ENCODE measurements at places on chromosomes 4 and X. TPM values are rescaled to one million over a fixed set of nuclear protein-coding genes. Genes with fewer than 3 reads are reported as not detected.

The TMPRSS11E gene
- not detected for total RNA-seq

DNA sequence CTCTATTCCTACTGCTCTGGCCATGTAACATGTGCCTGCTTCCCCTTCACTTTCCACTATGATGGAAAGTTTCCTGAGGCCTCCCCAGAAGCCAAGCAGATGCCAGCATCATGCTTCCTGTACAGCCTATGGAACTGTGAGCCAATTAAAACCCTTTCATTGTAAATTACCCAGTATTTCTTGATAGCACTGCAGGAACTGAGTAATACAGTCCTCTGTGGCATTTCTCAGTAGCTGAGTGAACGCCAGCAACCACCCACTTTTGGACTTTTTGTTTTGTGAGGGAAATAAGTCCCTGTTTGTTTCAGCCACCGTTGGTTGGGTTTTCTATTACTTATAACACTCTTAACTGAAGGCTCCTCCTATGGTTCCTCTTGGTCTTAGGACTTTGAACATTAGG lies 104.1 kb downstream of the C4orf51 start:
- no peaks in the 10 kb centered on the region for H3K4me1 ChIP-seq
- DNase-seq = no peak
- H3K27me3 ChIP-seq = no peaks in the 10 kb centered on the region
- no peak overlapping the region for H3K27ac ChIP-seq

DNA sequence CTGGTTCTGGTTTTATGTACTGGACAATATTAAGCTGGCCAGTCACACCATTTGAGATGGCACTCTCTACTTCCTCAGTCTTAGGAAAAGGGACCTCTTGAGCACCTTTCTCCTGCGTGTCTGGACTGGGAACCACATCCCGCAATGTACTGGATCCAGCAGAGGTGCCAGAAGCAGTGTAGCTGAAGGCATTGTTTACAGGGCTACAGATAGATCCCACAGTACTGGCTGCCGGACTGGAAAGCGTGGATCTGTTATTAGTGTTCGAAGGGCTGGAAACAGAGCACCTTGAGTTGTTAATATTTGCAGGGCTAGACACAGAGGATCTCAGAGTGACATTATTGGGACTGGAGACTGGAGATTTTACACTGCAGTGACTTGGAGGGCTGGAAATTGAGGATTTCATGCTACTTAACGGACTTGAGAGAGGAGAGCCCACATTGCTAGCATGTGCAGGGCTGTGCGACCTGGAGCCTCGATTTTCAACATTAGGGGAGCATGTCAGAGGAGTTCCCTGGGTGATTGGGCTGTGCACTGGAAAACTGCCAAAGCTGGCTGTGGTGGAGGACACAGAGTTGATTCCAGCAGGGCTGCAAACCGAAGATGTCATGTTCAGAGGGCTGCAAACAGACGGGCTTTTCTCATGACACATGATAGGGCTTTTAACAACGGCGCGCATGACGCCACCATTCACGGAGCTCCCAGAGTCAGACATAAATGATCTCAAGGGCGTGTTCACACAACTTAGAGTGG lies 6.4 kb downstream of the NR3C2 start:
- H3K4me1 ChIP-seq = no peaks in the 10 kb centered on the region
- DNase-seq = no peak
- H3K4me3 ChIP-seq = no peak overlapping the region
- no peaks in the 10 kb centered on the region for H3K36me3 ChIP-seq

GRCh38 chr4:152039691-152040090 lies 278.9 kb upstream of the GATB start:
- no peak overlapping the region for H3K27ac ChIP-seq
- H3K4me3 ChIP-seq = no peak overlapping the region
- no peak for DNase-seq
- H3K36me3 ChIP-seq = no peaks in the 10 kb centered on the region
- H3K27me3 ChIP-seq = no peaks in the 10 kb centered on the region

- no peak overlapping the region for H3K4me3 ChIP-seq
- peaks cover 7% of the 10 kb centered on the region for H3K27me3 ChIP-seq
- DNase-seq = no peak
- no peaks in the 10 kb centered on the region for H3K36me3 ChIP-seq
These were observed 5.9 kb downstream of the COL25A1 start for GRCh38 chr4:109296527-109296926.

DNA sequence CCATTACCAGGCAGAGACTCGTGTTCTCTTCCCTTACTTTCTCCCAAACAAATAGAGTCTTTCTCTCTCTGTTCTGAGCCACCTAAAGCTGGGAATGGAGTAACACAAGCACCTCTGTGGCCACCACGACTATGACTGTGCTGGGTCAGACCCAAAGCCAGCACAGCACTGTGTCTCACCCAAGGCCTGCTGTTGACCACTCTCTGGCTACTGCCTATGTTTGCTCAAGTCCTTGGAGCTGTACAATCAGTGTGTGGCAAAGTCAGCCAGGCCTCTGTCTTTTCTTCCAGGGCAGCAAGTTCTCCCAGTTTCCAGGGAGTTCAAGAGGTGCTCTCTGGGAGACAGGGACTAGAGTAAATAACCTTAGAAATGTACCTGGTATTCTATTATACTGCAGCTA lies 239.4 kb downstream of the FAM47A start:
- DNase-seq = no peak
- no peak overlapping the region for H3K4me3 ChIP-seq
- no peaks in the 10 kb centered on the region for H3K4me1 ChIP-seq
- H3K27ac ChIP-seq = no peak overlapping the region
- H3K27me3 ChIP-seq = no peaks in the 10 kb centered on the region

DNA sequence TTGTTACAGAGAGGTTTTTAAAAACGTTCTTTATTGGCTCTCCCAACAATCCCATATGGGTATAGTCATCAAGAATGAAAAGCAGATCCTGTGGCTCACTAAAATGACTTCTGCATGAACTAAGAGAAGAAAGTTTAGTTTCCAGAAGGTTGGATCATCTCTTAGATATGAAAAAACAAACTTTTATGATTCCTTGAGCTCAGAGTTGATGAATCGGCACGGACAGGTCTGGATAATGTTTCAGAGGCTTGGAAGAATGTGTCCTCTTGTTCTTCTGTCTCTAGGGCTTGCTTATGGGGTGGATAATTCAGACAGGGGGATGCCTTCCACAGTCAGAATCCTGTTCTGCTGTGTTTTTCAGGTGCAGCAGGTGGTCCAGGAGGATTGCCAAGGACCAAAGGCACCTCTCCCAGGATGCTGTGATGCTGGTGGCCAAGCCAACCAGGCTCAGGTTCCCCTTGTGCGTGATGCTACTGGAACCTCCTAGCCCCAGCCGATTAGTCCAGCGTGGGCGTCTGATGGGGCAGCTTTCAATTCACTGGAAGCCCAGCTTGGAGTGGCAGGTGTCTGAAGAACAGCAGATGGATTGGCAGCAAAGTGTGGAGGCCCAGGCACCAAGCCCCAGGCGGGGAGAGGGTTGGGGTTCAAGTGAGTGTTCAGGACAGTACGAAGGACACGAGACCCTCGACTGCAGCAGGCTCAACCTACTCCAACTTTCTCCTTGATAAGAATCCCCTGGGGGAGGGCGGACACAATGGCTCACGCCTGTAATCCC lies 30.3 kb downstream of the CCKAR start:
- H3K27ac ChIP-seq = no peak overlapping the region
- no peaks in the 10 kb centered on the region for H3K27me3 ChIP-seq
- no peak overlapping the region for H3K4me3 ChIP-seq

DNA sequence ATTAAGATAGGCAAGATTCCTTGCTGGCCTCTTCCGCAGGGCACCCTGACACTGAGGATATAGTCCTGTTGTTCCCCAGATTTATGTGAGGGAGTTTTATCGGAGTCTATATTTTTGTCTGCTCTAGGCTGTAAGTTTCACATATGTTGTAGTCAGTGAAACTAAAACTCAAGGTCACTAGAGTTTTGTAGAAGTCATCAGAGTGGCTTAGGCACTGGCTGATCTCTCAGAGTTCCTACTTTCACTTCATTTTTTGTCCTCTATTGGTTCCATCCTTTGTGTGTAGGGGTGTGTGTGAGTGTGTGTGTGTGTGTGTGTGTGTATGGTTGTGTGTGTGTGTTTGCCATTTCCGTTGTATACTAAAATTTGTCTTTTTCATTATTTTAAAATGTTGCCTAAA lies 577.5 kb downstream of the IQCM start:
- H3K27me3 ChIP-seq = no peaks in the 10 kb centered on the region
- no peak for DNase-seq
- no peaks in the 10 kb centered on the region for H3K4me1 ChIP-seq
- no peaks in the 10 kb centered on the region for H3K36me3 ChIP-seq
- H3K27ac ChIP-seq = no peak overlapping the region

The SPANXB1 gene
- not detected for total RNA-seq

DNA sequence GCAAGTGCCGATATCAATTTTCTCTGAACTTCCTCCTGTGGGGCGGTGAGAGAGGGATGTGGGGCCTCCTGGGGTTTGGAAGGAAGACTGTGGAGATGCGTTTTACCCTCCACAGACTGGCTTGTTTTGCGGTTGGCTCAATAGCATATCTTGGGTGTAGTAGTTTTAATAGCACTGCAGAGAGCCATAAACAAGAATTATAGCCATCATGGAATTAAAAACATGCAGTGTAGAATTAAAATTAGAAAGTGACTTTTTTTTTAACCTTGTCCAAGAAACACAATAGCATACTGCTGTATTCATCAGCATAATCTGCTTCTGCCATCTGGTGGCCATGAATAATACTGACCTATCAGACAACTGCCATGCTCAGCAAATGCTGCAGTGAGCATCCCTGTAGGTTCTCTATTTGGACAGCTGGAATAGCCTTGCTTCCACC lies 47.3 kb upstream of the SCML1 start:
- H3K27ac ChIP-seq = no peak overlapping the region
- H3K27me3 ChIP-seq = peaks cover 13% of the 10 kb centered on the region
- DNase-seq = peak; percentile 95
- H3K4me1 ChIP-seq = peaks cover 2% of the 10 kb centered on the region
- H3K36me3 ChIP-seq = no peaks in the 10 kb centered on the region
- H3K4me3 ChIP-seq = no peak overlapping the region

The SH3RF1 gene
- total RNA-seq = 17.1 TPM

GRCh38 chr4:74108457-74109115 lies 9.6 kb upstream of the CXCL2 start:
- peaks cover 6% of the 10 kb centered on the region for H3K4me1 ChIP-seq
- no peak for DNase-seq
- H3K4me3 ChIP-seq = no peak overlapping the region
- H3K27ac ChIP-seq = no peak overlapping the region
- H3K36me3 ChIP-seq = no peaks in the 10 kb centered on the region

DNA sequence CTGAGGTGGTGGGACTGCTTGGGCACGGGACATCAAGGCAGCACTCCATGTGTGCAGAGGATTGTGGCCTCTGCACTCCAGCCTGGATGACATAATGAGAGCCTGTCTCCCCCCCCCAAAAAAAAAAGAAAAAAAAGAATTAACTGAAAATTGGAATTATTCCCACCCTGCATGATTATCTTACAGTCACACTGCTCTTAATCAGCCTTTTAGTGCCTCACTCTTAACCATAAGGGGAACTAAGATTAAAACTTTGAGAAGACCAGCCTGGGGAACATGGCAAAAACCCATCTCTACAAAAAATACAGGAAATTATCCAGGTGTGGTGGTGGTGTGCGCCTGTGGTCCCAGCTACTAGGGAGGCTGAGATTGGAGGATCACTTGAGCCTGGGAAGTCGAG lies 94.6 kb downstream of the UBE2K start:
- H3K4me1 ChIP-seq = no peaks in the 10 kb centered on the region
- H3K27ac ChIP-seq = no peak overlapping the region
- H3K36me3 ChIP-seq = no peaks in the 10 kb centered on the region
- no peaks in the 10 kb centered on the region for H3K27me3 ChIP-seq
- no peak overlapping the region for H3K4me3 ChIP-seq
- no peak for DNase-seq

The CFAP99 gene
- total RNA-seq = 0.20 TPM

DNA sequence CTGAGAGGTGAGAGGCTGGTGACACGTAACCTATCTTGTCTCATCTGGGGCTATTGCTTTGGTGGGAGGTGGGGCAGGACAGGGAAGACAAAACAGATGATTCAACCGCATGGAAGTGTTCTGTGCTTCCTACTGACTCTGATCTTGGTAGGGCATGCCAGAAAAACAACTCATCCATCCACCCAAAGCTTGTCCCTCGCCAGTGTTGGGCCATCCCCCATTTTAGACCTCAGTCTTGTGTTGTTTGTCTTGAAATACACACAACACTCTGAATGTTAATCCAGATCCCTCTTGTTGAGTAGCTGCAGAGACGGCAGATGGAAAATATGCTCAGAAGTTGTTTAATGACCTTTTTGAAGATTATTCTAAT lies 377 bp downstream of the CHRNA9 start:
- H3K4me3 ChIP-seq = no peak overlapping the region
- H3K36me3 ChIP-seq = no peaks in the 10 kb centered on the region

GRCh38 chr4:137825505-137825904 lies 293.2 kb upstream of the PCDH18 start:
- no peaks in the 10 kb centered on the region for H3K4me1 ChIP-seq
- H3K4me3 ChIP-seq = no peak overlapping the region
- no peak overlapping the region for H3K27ac ChIP-seq
- no peak for DNase-seq

GRCh38 chrX:125620715-125621587 lies 301.3 kb downstream of the TEX13C start:
- H3K36me3 ChIP-seq = no peaks in the 10 kb centered on the region
- no peak overlapping the region for H3K4me3 ChIP-seq
- H3K27me3 ChIP-seq = no peaks in the 10 kb centered on the region

GRCh38 chr4:179748837-179749236 lies 2306.6 kb upstream of the AGA start:
- no peaks in the 10 kb centered on the region for H3K27me3 ChIP-seq
- DNase-seq = no peak
- no peak overlapping the region for H3K4me3 ChIP-seq
- no peak overlapping the region for H3K27ac ChIP-seq
- H3K36me3 ChIP-seq = no peaks in the 10 kb centered on the region

GRCh38 chr4:63693321-63693720 lies 715.9 kb downstream of the TECRL start:
- H3K27me3 ChIP-seq = no peaks in the 10 kb centered on the region
- DNase-seq = no peak
- H3K4me1 ChIP-seq = no peaks in the 10 kb centered on the region
- no peaks in the 10 kb centered on the region for H3K36me3 ChIP-seq
- no peak overlapping the region for H3K27ac ChIP-seq
- H3K4me3 ChIP-seq = no peak overlapping the region

The IGSF1 gene
- total RNA-seq = 12.3 TPM

DNA sequence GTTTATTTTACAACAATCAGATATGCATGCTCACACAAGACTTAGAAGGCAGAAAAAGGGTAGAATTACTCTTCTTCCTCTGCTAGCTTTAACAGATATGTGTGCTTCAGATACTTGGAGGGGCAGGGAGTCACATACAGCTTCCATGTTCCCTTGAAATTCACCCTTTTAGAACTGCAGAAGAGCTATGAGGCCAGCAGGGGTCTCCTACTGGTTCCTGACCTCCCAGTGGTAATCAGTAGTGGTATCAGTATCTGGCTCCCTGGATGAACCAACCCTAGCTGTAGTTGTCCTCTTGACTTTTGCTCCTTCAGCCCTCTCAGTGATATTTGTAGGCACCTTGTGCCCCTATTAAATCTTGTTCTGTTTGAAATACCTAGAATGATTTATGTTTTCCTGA lies 81.5 kb downstream of the RCHY1 start:
- H3K36me3 ChIP-seq = no peaks in the 10 kb centered on the region
- no peak overlapping the region for H3K4me3 ChIP-seq
- H3K27ac ChIP-seq = no peak overlapping the region
- no peaks in the 10 kb centered on the region for H3K4me1 ChIP-seq
- no peaks in the 10 kb centered on the region for H3K27me3 ChIP-seq

Measured in spinal cord (tissue), 10 donors.